ENCODE measurements at places on chromosomes 2 and 18. TPM values are rescaled to one million over a fixed set of nuclear protein-coding genes. Genes with fewer than 3 reads are reported as not detected.

MEIS1 gene
- 163 TPM for total RNA-seq

PUS10 gene
- total RNA-seq: 6.9 TPM

CFAP221 gene
- 3.4 TPM for total RNA-seq

TCF23 gene
- total RNA-seq: 8.6 TPM

RIT2 gene
- total RNA-seq: not detected

TCF4 gene
- total RNA-seq: 98.9 TPM

LIMS3 gene
- 7.5 TPM for total RNA-seq

PLGLB2 gene
- 1.1 TPM for total RNA-seq

POTEC gene
- total RNA-seq: not detected

CROCC2 gene
- 6.1 TPM for total RNA-seq

COBLL1 gene
- 23.8 TPM for total RNA-seq

TEKT4 gene
- 0.18 TPM for total RNA-seq

ASAP2 gene
- 11.3 TPM for total RNA-seq

SPATA3 gene
- not detected for total RNA-seq

CHPF gene
- 146 TPM for total RNA-seq

THSD7B gene
- total RNA-seq: 0.32 TPM

PROM2 gene
- 3.8 TPM for total RNA-seq

TMEM163 gene
- total RNA-seq: 1.9 TPM

SAG gene
- not detected for total RNA-seq

WDFY1 gene
- total RNA-seq: 46.7 TPM

GLI2 gene
- total RNA-seq: 36.3 TPM

CTIF gene
- 91.1 TPM for total RNA-seq

RPE gene
- 43.3 TPM for total RNA-seq

UGT1A5 gene
- not detected for total RNA-seq
